Melanocyte of skin (primary cell): ENCODE measurements at places on chromosomes 16 and 17. TPM values are rescaled to one million over a fixed set of nuclear protein-coding genes. Genes with fewer than 3 reads are reported as not detected.

Gene ZDHHC7
- 106 and 118 TPM in 2 replicates for total RNA-seq

Gene EPN3
- total RNA-seq, result not detected in 2 replicates

Gene CDC6
- total RNA-seq, result 54.1 and 59.9 TPM in 2 replicates

Gene MPHOSPH6
- total RNA-seq, result 14.1 and 61.1 TPM in 2 replicates

Gene B4GALNT2
- not detected in 2 replicates for total RNA-seq

Gene ANKRD40CL
- total RNA-seq, result not detected in 2 replicates

Gene MEAK7
- total RNA-seq, result 13.3 and 17.0 TPM in 2 replicates

Gene KCNJ16
- total RNA-seq, result 0.34 TPM in 1 of 2 replicates, not detected in the other

Gene NPTX1
- total RNA-seq, result 0.36 and 0.69 TPM in 2 replicates

Gene TMEM114
- total RNA-seq, result not detected in 2 replicates

Gene TEKT1
- total RNA-seq, result not detected in 2 replicates

Gene CD7
- total RNA-seq, result under 0.01 TPM in 1 of 2 replicates, not detected in the other

Gene PLA2G10
- total RNA-seq, result not detected in 2 replicates

Gene NKD1
- total RNA-seq, result 0.31 and 0.33 TPM in 2 replicates

Gene RAB26
- total RNA-seq, result 0.36 and 0.69 TPM in 2 replicates

Gene NOL3
- 11.7 and 20.7 TPM in 2 replicates for total RNA-seq

Gene SAMD14
- total RNA-seq, result 0.15 and 0.33 TPM in 2 replicates

Gene KRTAP2-1
- total RNA-seq, result not detected in 2 replicates

Gene PRAC2
- total RNA-seq, result 1.3 TPM in 1 of 2 replicates, not detected in the other

Gene C16orf96
- under 0.01 TPM in 1 of 2 replicates, not detected in the other for total RNA-seq

Gene DPEP2
- not detected in 2 replicates for total RNA-seq

Gene PMP22
- 101 and 120 TPM in 2 replicates for total RNA-seq

Gene GUCY2D
- not detected in 2 replicates for total RNA-seq

Gene TM4SF5
- not detected in 2 replicates for total RNA-seq

Gene RHBDF1
- total RNA-seq, result 24.8 and 26.0 TPM in 2 replicates

Gene VPS4A
- total RNA-seq, result 43.3 and 45.1 TPM in 2 replicates

Gene UBE2I
- 69.9 and 73.7 TPM in 2 replicates for total RNA-seq

Gene TPPP3
- 0.36 TPM in 1 of 2 replicates, not detected in the other for total RNA-seq

Gene HYDIN
- 1.7 and 2.2 TPM in 2 replicates for total RNA-seq

Gene TRPV2
- 163 and 190 TPM in 2 replicates for total RNA-seq

Gene KCNJ12
- 0.31 and 1.00 TPM in 2 replicates for total RNA-seq

Gene RRAD
- 0.33 TPM in 1 of 2 replicates, not detected in the other for total RNA-seq

Gene AXIN2
- 1.7 and 8.0 TPM in 2 replicates for total RNA-seq

Gene LITAFD
- not detected in 2 replicates for total RNA-seq

Gene PPP1R1B
- total RNA-seq, result not detected in 2 replicates

Gene EVI2B
- total RNA-seq, result 1.1 and 1.7 TPM in 2 replicates

Gene WNT9B
- not detected in 2 replicates for total RNA-seq

Gene OMG
- total RNA-seq, result 6.9 and 13.1 TPM in 2 replicates

Gene HES7
- total RNA-seq, result not detected in 2 replicates

Gene PIMREG
- total RNA-seq, result 57.6 and 72.3 TPM in 2 replicates

Gene RNU2-1
- not detected in 2 replicates for total RNA-seq

Gene DPEP2NB
- total RNA-seq, result not detected in 2 replicates

Gene SPATA22
- 0.31 and 1.7 TPM in 2 replicates for total RNA-seq

Gene TP53TG3F
- total RNA-seq, result under 0.01 TPM in 1 of 2 replicates, not detected in the other

Gene TAC4
- total RNA-seq, result not detected in 2 replicates

Gene TNFSF13
- total RNA-seq, result 2.7 and 4.0 TPM in 2 replicates

Gene ZNF23
- total RNA-seq, result 4.7 and 4.8 TPM in 2 replicates

Gene IRX3
- total RNA-seq, result 13.0 and 15.6 TPM in 2 replicates

Gene ZP2
- not detected in 2 replicates for total RNA-seq

Gene GSDMA
- total RNA-seq, result not detected in 2 replicates
